ENCODE measurements at places on chromosomes 16 and 17. TPM values are rescaled to one million over a fixed set of nuclear protein-coding genes. Genes with fewer than 3 reads are reported as not detected.

The ABCA3 gene
- total RNA-seq, result 0.47 TPM

The NEK8 gene
- 6.3 TPM for total RNA-seq

The DPEP3 gene
- total RNA-seq, result 0.37 TPM

The SETD6 gene
- total RNA-seq, result 17.7 TPM

The CDK5R1 gene
- 0.93 TPM for total RNA-seq

The MARCHF10 gene
- not detected for total RNA-seq

The MT1H gene
- 4.4 TPM for total RNA-seq
